ENCODE measurements at places on chromosomes 1 and 21. TPM values are rescaled to one million over a fixed set of nuclear protein-coding genes. Genes with fewer than 3 reads are reported as not detected.

MYOM3 gene
- not detected for total RNA-seq

ADAMTSL4 gene
- 13.0 TPM for total RNA-seq

- DNase-seq, result no peak
Measured at GRCh38 chr1:230083746-230084407, 16.8 kb downstream of the GALNT2 start.

PTGER3 gene
- 11.7 TPM for total RNA-seq

DNA sequence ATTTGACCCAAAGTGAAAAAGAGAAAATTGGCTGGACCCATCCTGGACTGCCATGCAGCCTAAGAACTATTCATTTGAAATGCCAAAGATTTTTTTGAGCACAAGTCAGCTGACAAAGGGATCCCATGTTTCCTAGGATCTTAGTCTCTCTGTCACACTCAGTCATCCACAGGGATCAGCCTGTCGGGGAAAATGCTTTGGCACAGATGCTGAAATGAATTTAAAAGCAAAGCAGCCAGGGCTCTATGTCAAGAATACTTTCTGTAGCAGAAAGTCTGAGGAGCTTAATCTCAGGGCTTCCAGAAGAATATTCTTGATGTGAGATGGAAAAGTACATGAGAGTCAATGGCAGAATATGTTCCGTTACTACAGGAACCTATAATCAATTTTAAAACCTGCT is 1900.8 kb downstream of the MRPL39 start:
- DNase-seq, result no peak

DNA sequence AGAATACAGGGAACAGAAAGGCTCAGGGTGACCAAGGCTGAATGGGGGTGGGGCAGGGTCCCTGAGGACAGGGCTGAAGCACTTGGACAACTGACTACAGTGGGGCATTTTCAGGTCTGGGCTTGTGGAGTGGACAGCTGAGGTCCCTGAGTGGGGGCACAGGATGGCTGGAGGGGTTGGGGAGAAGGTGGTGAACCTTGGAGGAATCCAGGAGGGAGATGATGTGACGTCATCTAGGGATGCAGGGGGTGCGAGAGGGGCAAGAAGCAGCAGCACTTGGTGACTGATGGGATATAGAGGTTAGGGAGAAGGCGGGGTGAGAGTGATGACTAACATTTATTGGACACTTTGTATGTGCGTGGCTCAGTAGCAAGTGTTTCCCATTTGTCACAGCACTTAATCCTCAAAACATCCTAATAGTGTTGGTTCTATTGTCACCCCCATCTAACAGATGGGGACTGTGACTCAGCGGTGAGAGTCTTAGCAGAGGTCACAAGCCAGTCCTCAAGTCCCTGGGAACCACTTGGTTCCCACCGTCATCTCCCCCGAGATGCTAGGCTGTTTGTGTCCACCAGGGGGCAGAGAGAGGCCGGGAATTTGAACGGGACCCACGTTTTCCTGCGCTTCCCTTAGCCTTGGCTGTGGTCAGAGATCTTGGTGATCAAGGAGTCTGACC is 27.9 kb upstream of the BMP8B start:
- DNase-seq, result peak; percentile 67

DNA sequence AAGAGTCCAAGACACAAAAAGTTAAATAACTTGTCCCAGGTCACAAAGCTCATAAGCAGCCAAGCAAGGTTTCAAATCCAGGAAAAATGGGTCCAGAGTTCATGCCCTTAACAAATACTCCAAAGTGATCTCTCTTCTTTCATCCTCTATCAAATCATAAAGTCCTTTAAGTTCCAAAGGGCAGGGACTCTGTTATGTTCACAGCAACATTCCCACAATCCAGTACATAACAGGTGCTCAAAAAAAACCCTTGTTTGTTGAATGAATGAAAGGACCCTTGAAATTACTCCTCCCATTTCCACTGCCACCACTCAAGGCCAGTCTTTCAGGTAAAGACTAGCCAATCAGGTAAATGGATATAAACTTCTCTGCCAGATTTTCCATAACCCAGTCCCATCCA is 2.7 kb downstream of the ABL2 start:
- DNase-seq, result no peak

- DNase-seq, result no peak
Measured at GRCh38 chr1:116449578-116449977, 76.5 kb downstream of the ATP1A1 start.

ASH1L gene
- total RNA-seq, result 59.9 TPM

- peak; percentile 87 for DNase-seq
Measured at GRCh38 chr1:67838180-67838910, 5.1 kb upstream of the GNG12 start.

GRCh38 chr1:50873458-50874187 is 86.4 kb downstream of the FAF1 start:
- DNase-seq, result peak; percentile 63

DNA sequence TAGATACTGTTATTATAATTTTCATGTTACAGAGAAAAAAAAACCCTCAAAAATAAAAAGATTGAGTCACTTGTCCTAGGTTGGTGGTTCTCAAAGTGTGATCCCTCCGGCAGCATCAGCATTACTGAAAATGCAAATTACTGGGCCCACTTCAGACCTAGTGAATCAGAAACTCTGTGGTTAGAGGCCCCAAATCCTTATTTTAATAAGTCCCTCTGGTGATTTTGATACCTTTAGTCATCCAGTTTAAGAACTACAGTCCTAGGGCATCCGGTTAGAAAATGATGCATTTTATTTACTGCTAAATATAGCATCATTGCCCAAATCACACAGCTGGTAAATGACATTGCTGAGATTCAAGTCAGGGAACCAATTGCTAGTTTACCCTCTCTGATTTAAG is 203.7 kb upstream of the RUNX1 start:
- peak; percentile 30 for DNase-seq

CFAP45 gene
- total RNA-seq, result 0.27 TPM

SRSF11 gene
- total RNA-seq, result 110 TPM

- DNase-seq, result no peak
Measured at GRCh38 chr1:37817481-37817880, 9.5 kb upstream of the YRDC start.

DNA sequence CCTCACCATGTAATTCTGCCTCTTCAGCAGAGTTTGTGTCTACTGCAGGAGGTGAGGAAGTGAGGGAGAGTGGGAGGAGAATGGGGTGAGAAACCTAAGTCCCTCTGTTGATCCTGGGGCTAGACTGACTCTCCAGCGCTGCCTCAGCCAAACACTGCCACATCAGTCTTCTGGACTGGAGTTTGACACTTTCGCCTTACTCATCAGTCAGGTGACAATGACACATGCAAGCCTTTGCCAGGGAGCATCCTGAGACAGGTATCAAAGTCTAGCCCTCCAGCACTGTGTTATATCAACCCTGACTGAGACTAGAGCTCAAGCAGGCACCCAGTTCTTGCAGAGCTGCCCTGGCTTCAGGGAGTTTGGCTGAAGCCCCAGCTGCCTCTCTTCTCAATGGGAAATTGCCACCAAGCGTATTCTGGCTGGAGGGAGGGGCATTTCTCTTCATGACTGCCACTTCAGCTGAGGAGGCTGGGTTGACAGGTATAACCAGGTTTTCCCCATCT is 33.3 kb upstream of the SUCO start:
- no peak for DNase-seq

GCSAML gene
- total RNA-seq, result not detected

P3H1 gene
- 75.2 TPM for total RNA-seq

DNA sequence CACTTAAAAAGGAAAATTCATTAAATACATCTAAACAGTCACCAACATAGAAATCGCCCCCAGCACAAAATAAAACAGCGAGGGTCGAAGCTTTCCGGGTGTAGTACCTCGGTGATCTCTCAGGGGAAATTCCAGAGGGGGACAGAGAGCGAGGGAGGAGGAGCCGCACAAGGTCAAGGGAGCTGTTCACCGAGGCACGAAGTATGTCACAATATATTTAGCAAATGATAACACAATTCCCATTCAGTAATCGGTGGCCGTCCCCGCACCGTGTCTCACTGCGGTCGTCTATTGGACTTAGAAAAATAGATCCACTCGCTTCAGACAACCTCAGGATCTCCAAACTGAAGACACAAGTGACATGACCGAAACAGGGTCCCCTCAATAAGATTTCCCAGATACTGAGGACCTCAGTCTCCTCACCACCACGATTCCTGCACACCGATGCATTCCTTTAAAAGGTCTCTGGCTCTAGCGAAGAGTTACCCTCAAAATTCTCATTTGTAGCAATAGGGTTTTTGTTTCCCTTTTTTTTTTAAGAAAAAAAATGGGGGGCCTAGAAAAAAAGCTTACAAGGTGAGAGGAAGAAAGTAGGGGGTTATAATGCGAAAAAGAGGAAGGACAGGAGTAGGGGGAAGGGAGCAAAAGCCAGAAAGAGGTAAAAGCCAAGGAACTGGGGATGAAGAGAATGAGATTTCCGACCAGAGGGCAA is 1.1 kb downstream of the LPGAT1 start:
- peak; percentile 20 for DNase-seq

CD1E gene
- not detected for total RNA-seq

DNA sequence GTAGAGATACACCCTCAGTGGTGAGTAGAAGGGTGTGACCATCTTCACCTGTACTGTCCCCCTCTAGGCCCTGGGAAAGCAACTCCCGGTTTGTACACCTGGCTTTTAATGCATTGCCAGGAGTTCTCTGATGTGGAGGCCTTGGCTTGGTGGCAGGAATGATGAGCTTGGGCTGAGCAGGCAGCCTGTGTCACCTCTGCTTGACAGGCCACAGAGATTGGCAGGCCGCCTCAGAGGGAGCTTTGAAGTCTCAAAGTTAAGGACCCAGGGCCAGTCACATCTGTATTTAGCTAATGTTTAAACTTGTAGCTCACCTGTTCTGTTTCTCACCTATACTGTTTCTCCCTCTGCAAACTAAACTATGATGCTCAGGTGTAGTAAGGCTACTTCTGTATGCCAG is 28.5 kb downstream of the HUNK start:
- DNase-seq, result no peak

GRCh38 chr1:214329470-214330220 is 48.7 kb downstream of the SMYD2 start:
- no peak for DNase-seq

DNA sequence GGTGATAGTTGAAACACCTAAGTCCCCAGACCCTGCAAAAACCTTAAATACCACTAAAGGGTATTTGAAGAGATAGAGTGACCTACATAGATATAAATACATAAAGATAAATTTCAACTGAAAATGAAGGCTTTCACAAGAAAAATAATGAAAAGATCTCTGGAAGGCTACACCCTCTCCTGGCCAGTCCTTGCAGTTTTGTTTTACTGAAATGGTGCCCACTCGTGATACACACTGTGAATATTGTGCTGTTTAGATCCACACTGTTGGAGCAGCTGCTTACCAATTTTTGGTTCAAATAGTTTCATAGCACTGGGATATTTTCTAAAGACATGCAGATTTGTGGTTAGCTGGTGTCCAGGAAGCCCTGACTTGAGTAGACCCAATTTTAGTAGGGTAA is 31.5 kb upstream of the RNF187 start:
- DNase-seq, result peak; percentile 50

DNA sequence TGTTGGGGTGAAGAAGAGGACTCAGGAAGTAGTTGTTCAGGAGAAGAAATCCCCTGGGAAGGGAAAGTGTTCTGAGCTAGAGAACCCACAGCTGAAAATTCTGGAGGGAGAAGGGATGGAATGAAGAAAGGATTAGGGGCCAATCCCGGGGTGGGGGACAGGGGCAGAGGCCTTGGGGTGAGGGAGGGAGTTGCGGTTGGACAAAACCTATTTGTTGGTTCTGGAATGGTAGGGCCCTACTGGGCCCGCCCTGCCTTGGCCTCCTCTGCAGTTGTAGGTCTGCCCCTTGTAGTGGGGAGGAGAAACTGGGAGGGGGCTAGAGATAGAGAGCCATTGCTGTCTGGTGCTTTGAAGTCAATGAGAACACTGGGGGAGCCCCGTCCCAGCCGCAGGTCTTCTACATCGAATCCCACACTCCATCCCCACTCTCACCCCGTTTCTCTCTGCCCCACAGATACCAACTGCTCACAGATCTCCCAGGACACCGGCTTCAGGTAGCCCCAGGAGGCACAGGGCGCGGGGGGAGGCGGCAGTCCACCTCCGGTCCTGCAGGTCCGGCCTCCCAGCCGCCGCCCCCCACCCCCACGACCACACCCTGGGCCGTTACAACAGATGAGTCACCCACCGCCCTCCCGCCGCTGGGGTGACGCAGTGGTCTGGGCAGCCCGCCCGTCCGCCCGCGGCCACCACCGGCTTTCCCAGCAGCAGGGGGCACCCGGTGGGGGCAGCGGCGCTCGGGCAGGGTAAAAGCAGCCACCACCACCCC is 1.1 kb downstream of the TAGLN2 start:
- peak; percentile 88 for DNase-seq

Data from fibroblast of the aortic adventitia (primary cell).